ENCODE measurements at places on chromosomes 2 and 18. TPM values are rescaled to one million over a fixed set of nuclear protein-coding genes. Genes with fewer than 3 reads are reported as not detected.

GRCh38 chr2:240463274-240463865 is 27.9 kb downstream of the GPC1 start:
- DNase-seq, result no peak

Gene MYOM1
- 0.53 TPM for total RNA-seq

Gene MAB21L4
- total RNA-seq, result not detected

GRCh38 chr2:235904585-235904931 is 263.6 kb downstream of the GBX2 start:
- no peak for DNase-seq

GRCh38 chr2:40450066-40450795 is 1.7 kb downstream of the SLC8A1 start:
- no peak for DNase-seq

Gene UPP2
- not detected for total RNA-seq

Gene SCN1A
- total RNA-seq, result 1.6 TPM

Gene RBM44
- total RNA-seq, result 0.71 TPM

DNA sequence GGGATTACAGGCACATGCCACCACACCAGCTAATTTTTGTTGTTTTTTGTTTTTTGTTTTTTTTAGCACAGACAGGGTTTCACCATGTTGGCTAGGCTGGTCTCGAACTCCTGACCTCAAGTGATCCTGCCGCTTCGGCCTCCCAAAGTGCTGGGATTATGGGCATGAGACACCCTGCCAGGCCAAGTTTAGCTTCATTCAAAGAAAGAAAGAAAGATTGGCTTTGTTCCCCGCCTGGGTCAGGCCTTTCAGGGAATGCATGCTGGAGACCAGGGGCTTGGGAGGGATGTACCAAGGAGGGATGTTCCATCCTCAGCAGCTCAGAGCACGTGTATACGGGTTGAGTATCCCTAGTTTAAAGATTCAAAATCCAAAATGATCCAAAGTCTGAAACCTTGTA is 283.0 kb downstream of the ALPK2 start:
- DNase-seq, result no peak

GRCh38 chr18:24055009-24055804 is 40.7 kb downstream of the TTC39C start:
- no peak for DNase-seq

Gene C2orf92
- 6.9 TPM for total RNA-seq

DNA sequence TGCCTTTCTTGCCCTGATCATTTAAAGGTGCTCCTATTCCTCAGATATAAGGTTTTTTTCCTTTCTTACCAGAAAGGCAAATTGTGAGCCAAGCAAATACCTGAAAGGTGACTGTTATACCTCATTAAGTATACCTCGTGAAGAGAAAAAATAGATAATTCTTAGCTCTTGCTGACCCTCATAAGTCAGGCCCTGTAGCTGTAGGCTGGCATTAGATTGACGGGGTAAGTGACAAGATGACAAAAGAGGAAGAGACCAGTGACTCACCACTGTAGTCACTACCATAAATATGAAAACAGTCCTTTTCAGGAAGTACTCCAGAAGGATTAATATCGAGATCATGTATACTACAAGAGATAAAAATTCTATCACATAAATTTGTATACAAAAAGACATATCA is 104.6 kb downstream of the PTPN4 start:
- no peak for DNase-seq

Gene SKOR2
- total RNA-seq, result 0.34 TPM

DNA sequence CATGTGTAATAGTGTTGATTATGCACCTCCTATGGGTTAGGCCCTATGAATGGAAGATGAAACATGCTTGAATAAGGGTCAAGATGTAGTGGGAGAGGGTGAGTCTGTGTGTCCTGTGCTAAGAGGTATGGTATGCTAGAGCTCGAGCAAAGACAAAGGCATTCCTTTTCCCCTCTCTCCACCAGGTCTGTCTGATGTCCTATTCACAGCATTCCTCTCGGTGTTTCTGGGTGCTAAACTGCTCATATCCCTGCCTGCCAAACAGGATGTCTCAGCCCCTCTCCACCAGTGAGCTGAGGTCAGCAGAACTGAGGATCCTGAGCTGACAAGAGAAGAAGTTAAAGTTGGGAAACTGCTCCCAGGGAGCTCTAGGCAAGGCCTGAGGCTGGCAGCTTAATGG is 344.9 kb downstream of the TSN start:
- no peak for DNase-seq

GRCh38 chr2:128777196-128778035 is 458.7 kb upstream of the HS6ST1 start:
- DNase-seq, result no peak

- DNase-seq, result no peak
These were observed 3.7 kb downstream of the MTX2 start for GRCh38 chr2:176272870-176273459.

DNA sequence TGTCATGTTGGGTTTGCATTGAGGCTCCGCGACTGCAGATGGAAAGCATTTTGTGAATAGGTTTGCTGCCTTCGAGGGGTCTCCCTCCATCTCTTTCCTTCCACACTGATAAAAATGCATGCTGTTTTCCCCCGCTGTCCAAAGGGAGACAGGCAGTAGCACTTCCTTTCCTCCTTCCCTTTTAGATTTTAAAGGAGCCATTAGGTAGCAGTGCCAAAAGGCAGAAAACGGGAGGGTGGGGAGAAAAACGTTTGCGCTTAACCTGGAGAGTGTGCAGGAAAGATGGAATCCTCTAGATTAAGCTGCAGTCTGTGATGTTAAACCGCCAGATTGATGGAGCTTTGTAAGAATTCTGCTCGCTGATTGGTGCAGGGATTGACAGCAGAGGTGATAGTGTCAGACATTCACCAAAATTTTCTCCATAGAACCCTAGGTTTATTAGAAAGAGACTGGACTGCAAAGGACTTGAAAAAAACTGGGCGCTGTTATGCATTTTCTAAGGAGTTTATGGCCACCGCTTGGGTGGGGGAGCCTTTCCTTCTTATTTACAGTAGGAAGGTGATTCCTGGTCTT is 688 bp downstream of the MAPRE2 start:
- DNase-seq, result no peak

DNA sequence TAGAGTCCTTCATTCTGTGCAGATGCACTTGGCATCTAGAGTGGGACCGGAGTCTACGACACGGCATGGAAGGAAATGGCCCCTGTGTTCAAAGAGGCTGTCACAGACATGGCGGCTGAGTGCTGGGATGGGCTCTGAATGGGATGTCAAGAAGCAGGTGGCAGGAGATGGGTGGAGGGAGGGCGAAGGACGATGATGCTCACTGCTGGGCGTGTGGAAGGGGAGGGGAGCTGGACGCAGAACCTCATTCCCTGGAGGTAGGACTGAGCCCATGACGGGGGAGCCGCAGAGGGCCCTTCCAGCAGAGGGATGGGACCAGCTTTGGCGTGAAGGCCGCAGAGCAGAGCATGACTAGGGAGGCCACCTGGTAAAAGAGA is 18.8 kb upstream of the ALPI start:
- no peak for DNase-seq

Gene EFHD1
- total RNA-seq, result 6.8 TPM

Gene RAB6D
- 0.14 TPM for total RNA-seq

DNA sequence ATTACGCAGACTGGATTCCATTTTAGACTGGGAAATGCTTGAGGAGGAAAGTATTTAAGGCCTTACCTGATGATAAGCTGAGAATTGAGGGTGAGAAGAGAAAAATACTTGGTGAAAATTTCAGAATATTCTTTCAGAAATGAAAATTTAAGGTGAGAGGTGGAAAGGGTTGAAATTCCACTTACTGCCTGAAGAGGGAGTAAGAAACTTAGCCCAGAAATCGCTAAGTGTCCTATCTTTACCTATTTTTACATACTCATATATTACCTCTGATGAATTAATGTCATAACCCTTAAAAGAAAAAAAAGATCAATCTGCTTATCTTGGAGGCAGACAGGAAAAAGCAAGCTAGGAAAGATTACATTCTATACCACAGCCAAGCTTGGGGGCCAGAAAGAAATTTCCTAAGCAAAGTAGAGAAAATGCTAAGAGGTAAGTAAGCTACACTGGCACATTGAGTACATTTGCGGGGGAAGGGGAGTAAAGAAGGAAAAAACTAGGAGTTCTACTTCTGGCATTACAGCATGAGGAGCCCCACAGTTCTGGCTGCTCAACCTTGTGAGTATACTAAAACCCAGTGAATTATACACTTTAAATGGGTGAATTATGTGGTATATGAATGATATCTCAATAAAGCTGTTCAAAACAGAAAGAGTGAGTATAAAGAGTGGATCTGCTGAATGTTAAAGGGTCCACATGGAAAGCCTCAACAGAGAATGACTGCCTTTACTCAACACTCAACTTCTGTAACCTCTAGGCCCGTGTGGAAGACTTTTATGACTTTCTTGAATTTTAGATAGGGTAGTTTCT is 33.8 kb downstream of the SMC6 start:
- no peak for DNase-seq

DNA sequence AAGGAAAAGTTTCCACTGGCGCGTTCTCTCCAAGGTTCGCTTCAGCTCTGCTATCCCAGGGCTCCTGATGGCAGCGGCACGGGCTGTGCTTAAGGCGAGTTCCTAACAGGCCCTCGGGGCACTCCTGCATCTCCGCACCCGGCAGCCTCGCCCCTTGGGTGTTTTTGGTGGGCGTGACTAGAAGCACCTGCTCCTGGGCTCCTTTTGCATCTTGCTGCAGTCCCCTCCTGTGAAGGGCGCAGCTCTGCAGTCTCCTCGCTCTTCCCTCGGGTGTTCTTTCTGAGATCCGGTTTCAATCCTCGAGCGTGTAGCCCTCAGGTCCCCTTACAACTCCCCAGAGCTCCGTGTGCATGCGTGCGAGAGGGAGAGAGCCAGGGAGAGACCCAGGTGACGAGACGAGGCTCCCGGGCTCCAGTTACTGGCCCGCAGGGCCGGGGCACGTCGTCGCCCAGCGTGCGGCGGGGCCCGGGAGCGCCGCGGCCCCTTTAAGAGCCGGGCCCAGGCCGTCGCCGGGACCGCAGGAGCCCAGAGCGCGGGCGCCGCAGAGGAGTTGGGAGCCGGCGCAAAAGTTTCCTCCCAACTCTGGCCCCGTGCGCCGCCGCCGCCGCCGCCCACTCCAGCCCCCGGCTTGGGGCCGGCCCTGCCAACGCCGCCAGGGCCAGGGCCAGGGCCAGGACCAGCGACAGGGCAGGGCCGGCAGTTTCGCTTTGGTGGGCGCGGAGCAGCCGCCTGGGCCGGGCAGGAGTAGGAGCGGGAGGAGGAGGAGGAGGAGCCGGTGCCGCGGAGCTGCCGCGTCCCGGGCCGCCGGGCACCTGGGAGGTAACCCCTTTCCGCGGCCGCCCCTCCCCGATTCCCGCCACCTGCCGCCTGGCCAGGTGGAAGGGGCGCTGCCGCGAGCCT is at the start of gene PARD3B:
Gene PARD3B (plus strand): TSS at position 515 of the 900 bp plus-strand sequence. CDS start 525 bp downstream, outside the sequence.
- peak; percentile 70 for DNase-seq

DNA sequence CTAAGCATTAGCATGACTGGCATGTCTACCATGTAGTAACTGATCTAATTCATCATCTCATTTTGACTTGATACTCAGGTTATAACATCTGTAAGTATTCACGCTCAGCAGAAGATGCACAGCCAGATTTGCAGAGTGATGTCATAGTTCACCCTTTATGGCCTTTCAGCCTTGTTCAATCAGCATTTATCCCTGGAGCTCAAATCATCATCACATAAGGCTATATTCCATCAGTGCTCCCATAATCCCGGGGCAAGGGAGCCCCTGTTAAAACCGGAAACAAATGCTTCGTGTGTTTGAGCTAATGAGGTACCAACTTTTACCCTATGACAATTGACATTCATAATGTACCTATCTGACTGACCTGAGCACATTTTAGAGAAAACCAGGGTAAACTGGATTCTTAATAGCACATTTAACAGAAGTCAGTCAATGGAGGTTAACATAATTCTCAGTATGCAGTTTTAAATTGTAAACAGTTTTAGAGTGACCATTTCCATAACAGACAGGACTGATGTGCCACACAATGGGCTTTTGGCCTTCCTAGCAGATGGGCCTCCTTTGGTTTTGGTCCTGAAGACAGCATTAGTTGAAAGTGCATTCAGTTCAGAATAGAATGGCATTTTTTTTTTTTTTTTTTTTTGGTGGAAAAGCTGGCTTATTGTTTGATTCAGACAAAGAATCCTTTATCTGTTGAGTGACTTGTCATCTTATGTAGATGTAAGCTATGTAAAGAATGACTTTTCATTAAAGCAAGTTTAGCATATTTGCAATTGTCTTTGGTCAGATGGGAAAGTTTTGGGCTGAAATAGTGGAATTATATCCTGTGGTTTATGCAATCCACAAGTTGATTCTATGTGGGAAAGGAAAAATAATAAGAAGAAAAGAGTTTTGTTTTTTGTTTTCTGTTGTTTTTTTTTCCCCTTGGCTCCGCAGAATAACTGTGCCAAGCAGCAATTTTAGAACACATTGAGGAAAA is 866.0 kb upstream of the ACVR2A start:
- no peak for DNase-seq

Gene IFIH1
- total RNA-seq, result 1.3 TPM

- no peak for DNase-seq
These were observed 52.2 kb downstream of the INPP5D start for GRCh38 chr2:233112329-233112728.

DNA sequence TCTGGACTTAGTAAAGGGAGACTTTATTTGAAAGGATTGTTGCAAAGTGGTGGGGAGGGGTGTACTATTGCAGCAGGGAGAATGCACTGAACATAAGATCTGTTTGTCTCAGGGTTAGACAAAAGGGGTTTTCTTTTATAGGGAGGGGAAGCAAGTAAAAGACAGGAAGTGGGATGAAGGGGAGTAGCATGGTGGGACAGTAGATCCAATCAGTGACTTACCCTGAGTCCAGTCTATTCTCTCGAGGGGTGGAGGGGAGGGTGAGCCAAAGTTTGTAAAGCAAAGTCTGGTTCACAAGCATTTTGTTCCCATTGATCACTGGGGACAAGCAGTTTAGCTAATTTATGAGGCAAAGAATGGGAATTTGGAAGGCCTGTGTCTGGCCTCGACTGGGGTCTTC is 35.0 kb upstream of the CYP27C1 start:
- no peak for DNase-seq

- DNase-seq, result no peak
These were observed 173.3 kb downstream of the DCDC2C start for GRCh38 chr2:3876685-3877084.

DNA sequence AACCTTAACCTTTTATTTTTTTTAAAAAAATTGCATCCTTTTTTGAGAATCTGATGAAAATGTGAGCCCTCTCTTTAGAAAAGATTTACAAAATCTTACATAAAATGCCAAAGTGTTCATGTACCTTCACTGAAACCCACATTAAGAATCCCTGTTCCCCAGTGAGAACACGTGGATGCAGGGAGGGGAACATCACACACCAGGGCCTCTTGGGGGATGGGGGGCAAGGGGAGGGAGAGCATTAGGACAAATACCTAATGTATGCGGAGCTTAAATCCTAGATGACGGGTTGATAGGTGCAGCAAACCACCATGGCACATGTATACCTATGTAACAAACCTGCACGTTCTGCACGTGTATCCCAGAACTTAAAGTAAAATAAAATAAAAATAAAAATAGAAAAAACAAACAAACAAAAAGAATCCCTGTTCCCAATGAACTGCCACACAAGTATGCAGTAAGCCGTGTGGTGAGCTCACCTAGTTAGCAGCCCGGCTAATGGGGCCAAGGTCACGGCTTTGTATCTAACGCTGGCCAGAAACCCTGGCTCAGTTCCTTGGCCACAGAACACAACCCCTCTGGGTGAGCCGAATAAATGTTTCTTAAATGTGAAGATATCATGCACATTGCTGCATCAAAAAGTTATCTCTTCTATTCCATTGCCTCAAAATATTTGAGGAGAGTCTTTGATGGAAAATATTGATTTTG is 41.4 kb downstream of the CHST9 start:
- peak; percentile 18 for DNase-seq
